ENCODE measurements at places on chromosomes 12 and 14.

GRCh38 chr12:124665511-124665910 is 98.1 kb upstream of the NCOR2 start:
- no peak for DNase-seq
- H3K4me1 ChIP-seq, result peaks cover 12% of the 10 kb centered on the region
- no peak overlapping the region for H3K4me3 ChIP-seq

DNA sequence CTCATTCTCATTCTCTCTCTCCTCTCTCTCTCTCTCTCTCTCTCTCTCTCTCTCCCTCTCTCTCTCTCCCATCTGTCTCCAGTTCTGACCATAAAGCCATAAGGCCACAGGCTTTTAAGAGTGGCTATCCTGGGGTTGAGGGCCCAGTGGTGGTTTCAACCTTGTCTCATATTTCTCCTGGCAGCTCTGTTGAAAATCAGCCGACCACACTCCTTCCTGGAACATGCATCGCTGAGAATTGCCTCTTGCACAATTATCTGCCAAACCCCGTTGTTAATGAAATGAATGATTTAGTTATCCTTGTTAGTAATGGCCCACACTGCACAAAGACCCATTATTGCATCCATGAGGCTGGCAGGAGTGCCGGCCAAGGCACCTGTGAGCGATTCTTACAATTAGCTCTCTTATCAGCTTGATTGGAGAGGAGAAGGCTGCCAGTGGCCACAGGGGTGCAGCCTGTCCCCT is 30.4 kb upstream of the KCNA5 start:
- no peaks in the 10 kb centered on the region for H3K27me3 ChIP-seq
- H3K36me3 ChIP-seq, result no peaks in the 10 kb centered on the region
- H3K4me3 ChIP-seq, result no peak overlapping the region

DNA sequence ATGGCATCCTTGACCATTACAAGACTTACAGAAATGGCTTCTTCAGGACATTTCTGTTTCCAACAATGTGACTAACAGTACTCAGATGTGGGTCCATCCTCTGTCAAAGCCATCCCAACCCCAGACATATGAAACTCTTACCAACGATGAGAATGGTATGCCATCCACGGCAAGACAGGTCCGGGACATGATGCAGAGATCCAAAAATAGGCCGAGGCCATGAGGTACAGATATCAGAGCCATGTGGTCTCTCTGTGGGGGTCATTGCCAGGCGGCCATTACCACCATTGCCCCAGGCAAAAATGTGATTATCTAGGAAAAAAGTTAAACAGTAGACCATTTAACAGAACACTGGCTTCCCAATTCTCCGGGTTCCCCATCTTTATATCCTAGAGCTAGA is 27.5 kb downstream of the ZC2HC1C start:
- no peaks in the 10 kb centered on the region for H3K4me1 ChIP-seq
- H3K4me3 ChIP-seq, result no peak overlapping the region
- peaks cover 32% of the 10 kb centered on the region for H3K36me3 ChIP-seq
- H3K27ac ChIP-seq, result no peak overlapping the region

DNA sequence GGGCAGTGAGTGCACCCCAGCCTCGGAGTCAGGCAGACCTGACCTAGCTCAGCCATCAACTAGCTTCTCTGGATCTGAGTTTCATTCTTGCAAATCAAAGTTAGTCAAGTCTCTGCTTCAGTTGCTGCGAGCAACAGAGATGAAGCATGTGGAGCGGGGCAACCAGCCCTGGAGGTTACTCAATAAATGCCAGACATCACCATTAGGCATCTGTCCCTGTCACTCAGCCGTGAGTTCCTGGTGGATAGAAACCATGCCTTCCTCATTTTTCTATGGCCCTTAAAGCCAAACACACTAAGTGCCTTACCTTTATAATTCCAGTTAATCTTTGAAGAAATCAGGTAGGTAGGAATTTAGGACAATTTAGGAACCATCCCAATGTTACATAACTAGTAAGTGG is 19.3 kb downstream of the RFX4 start:
- no peaks in the 10 kb centered on the region for H3K4me1 ChIP-seq
- no peak for DNase-seq
- no peak overlapping the region for H3K27ac ChIP-seq
- H3K27me3 ChIP-seq, result no peaks in the 10 kb centered on the region
- H3K36me3 ChIP-seq, result no peaks in the 10 kb centered on the region

DNA sequence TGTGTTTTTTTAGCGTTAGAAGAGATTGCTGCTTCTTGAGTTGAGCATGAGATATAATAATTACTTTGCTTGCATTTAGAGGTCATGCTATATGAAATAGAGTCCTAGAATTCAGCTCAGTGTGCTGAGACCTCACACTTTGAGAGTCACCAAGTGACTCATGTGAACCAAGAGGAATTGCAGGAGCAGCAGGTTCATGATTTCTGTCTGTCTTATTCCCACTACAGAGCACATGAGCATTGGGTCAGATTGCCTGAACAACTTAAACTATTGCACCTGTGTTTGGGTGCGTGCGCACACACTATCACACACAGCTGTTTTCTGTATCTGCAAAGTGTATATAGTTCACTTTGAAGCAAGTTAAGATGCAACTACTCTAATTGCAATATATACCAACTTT is 109.3 kb downstream of the FGD4 start:
- no peak overlapping the region for H3K27ac ChIP-seq
- no peaks in the 10 kb centered on the region for H3K27me3 ChIP-seq
- no peaks in the 10 kb centered on the region for H3K36me3 ChIP-seq
- H3K4me1 ChIP-seq, result peaks cover 36% of the 10 kb centered on the region
- no peak overlapping the region for H3K4me3 ChIP-seq

DNA sequence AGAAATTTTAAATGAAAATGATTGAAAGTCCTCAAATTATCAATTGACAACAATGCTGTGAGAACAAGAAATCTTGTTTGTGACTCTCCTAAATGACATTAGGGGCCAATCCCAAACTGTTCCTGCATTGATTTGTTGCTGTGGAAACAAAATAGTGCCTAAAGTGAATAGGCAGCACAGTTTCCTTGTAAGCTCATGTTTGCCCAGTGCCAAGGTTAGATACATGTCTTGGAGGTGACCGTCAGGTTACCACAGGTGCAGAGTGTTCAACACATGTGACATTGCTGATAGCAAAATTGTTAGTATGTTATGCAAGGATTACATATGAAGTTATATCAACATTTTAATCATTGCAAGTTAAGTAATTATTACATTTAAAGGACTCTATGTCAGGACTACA is 292.6 kb downstream of the ACSS3 start:
- no peaks in the 10 kb centered on the region for H3K4me1 ChIP-seq
- H3K27ac ChIP-seq, result no peak overlapping the region
- no peak overlapping the region for H3K4me3 ChIP-seq
- DNase-seq, result no peak

DNA sequence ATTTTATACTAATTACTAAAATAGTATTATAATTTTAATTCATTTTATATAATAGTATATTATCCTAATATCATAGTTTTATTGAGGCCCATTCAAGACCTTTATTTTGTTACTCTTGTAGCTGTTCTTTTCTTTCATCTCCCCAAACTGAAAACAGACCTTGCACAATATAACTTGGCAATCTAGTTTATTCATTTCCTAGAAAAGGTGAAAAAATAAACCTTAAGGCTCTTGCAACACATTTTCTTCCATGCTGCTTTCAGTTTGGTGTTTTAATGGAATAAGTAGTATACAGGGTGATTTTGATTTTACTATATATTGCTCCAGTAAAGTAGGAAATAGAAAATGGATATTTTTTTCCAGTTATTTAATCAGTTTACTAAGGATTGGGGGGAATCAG is 174.0 kb downstream of the SLC2A13 start:
- no peak overlapping the region for H3K4me3 ChIP-seq
- no peaks in the 10 kb centered on the region for H3K27me3 ChIP-seq
- DNase-seq, result no peak
- H3K4me1 ChIP-seq, result peaks cover 4% of the 10 kb centered on the region
- H3K36me3 ChIP-seq, result no peaks in the 10 kb centered on the region

Data from body of pancreas (tissue), 4 donors.